ENCODE measurements at places on chromosomes 3 and 15. TPM values are rescaled to one million over a fixed set of nuclear protein-coding genes. Genes with fewer than 3 reads are reported as not detected.

GRCh38 chr15:35308802-35309201 lies 223.7 kb upstream of the NANOGP8 start:
- H3K27me3 ChIP-seq = no peaks in the 10 kb centered on the region
- H3K4me1 ChIP-seq = peaks cover 6% of the 10 kb centered on the region
- no peak overlapping the region for H3K4me3 ChIP-seq

DNA sequence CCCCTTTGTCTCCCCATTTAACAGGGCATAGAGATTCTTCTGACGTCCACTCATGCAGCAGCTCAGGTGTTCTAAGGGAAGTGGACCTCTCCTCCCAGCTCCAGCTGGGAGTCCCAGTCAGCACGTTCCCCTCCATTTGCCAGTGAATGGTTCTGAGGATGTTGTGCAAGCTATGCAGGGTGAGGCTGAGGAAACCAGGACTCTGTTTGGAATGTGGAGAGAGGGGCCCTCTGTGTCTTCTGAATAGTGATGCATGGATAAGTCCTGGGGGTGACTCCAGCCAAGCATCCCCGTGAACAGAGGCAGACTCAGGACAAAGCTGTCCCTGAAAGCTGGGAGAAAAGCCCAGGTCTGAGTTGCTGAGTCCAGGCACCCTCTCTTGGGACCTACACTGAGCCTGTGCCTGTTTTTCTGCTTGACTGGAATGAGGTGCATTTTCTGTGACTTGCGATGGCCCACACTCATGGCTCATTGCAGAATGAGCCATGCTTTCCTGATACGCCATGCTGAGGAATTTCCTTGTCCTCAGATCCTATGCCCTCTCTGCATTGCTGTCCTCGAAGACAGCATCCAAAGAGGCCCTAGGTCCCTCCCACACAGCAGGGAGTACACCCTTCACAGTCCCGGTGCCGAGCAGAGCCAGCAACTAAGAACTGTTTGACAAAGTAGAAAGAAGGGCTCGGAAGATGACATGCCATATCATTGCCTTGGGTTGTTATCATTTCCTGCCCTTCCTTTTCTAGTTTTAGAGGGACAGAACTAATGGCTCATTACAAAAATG lies 185.2 kb downstream of the ATP10A start:
- H3K27ac ChIP-seq = no peak overlapping the region
- no peak for DNase-seq
- no peaks in the 10 kb centered on the region for H3K27me3 ChIP-seq
- H3K36me3 ChIP-seq = no peaks in the 10 kb centered on the region
- no peak overlapping the region for H3K4me3 ChIP-seq
- no peaks in the 10 kb centered on the region for H3K4me1 ChIP-seq

DNA sequence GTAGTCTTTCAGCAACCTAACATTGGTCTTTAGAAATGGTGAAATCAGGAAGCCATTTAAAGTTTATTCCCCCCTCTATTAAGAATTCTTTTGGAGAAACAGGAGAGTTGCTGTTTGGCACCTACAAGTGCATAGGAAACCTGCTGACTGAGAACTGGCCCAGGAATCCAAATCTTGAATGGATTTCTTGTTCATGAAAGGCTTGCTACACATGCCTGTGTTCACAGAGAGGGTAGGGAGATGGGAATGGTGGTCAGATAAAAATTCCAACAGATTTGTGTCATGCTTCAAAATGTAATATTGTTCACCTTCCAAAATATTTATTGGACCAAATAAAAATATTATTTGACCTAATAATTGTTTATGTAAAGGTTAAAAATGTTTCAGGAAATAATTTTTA lies 24.2 kb upstream of the ZPLD1 start:
- H3K36me3 ChIP-seq = no peaks in the 10 kb centered on the region
- H3K4me1 ChIP-seq = no peaks in the 10 kb centered on the region
- DNase-seq = no peak
- H3K27me3 ChIP-seq = no peaks in the 10 kb centered on the region

Gene TMC3
- polyA plus RNA-seq = 6.2 TPM

Gene EFCC1
- 4.1 TPM for polyA plus RNA-seq

DNA sequence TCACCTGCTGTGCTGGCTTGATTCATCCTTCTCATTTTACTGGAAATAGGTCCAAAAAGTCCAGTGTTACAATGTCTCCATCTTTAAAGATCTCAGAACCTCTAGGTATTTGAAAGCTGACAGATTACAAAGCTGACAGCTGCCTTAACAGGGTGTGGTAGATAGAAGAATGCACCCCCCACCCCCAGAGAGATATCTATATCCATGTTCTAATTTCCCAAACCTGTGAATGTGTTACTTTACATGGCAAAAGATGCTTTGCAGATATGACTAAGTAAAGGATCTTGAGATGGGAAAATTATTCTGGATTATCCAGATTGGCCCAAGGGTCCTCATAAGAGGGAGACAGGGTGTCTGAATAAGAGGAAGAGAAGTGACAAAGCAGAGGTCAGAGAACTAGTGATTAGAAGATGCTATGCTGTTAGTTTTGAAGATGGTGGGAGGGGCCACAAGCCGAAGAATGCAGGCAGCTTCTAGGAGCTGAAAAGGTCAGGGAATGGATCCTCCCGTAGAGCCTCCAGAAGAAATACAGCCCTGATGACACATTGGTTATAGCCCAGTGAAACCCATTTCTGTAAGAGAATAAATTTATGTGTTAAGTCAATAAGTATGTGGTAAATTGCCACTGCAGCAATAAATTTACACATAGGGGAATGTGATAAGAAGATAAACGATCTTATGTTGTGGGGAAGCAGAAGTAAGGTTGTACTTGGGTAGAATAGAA lies 21.5 kb upstream of the FSTL1 start:
- no peak overlapping the region for H3K27ac ChIP-seq
- H3K27me3 ChIP-seq = no peaks in the 10 kb centered on the region
- DNase-seq = no peak

Gene C3orf22
- 0.63 TPM for polyA plus RNA-seq

GRCh38 chr3:143222981-143223380 lies 103.4 kb downstream of the CHST2 start:
- H3K4me3 ChIP-seq = no peak overlapping the region
- H3K36me3 ChIP-seq = no peaks in the 10 kb centered on the region
- H3K27ac ChIP-seq = no peak overlapping the region
- H3K27me3 ChIP-seq = no peaks in the 10 kb centered on the region
- H3K4me1 ChIP-seq = no peaks in the 10 kb centered on the region
- no peak for DNase-seq

Gene CHRD
- 3.7 TPM for polyA plus RNA-seq

DNA sequence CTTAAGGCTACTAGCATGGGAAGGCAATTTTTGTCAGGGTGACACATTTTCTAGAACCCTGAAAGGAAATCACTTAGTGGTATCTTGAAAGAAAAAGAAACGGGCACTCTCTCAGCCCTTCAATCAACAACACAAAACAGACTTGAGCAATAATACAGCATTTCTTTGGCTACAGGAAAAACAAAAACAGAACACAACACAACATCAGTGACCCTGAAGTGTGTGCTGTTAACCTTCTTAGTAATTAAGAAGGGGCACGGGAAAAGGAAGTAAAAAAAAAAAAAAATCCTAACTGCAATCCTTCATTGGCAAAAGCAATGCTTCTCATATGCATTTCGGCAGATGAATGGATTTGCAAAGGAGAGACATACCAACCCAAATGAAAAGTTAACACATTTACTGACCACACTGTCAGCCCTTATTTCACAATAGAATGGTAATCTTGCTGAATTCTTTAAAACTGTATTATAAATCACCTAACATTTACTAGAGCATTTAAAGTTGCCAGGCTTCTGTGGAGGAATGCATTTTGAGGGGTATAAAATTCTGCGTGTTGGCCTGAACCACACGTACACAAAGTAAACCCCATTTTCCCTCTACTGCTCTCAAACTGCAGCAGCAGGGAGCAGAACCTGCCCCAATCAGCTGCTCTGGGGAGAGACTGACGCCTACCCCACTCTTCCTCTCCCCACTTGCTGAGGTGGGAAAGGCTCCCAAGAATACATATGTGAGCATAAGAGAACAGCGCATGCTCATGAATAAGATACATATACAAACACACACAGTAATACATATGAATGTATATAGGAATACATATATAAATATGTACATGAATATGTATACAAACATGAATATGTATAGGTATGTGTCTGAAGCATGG lies 198.5 kb downstream of the FOXP1 start:
- H3K27ac ChIP-seq = no peak overlapping the region
- peaks cover 11% of the 10 kb centered on the region for H3K4me1 ChIP-seq

Gene CHST14
- polyA plus RNA-seq = 12.5 TPM

Gene LINGO1
- 25.0 TPM for polyA plus RNA-seq

Gene TMEM212
- polyA plus RNA-seq = not detected

Gene DCLK3
- polyA plus RNA-seq = 1.0 TPM

DNA sequence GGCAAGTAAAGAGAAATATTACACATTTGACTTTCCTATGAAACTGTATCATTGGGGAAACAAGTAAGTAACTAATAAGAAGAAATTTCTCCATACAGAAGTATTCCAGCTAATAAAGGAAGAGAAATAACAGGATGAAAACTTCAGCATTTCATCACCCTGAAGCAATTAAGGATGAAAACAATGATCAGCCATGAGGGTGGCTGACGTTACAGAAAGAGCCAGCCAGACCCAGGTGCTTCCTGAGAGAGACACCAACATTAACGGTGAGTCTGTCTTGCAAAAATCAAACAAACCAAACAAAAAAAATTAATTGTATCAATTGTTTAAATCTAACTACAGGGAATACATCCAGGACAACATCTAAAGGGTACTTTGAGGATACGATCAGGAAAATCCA lies 190.0 kb downstream of the ARRDC4 start:
- DNase-seq = no peak
- H3K27me3 ChIP-seq = peaks cover 3% of the 10 kb centered on the region
- H3K4me1 ChIP-seq = no peaks in the 10 kb centered on the region
- no peak overlapping the region for H3K4me3 ChIP-seq

Gene GPX1
- polyA plus RNA-seq = 218 TPM

DNA sequence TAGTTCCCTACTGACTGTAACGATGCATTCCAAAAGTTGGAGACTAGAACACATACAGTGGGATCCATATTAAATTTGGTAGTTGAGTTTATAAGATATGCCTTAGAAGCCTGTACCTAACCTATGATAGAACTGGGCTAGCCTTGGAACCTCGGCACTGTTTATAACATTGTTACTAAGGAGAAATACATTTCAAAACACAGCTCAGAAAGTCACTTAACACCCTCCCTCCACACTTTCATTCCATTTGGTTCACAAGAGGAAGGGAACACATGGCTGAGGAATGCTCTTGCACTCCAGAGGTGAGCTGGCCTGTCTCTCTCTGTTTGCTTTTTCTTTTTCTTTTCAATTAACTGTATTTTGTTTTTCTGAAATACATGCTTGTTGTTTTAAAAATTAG lies 48.7 kb upstream of the TSC22D2 start:
- no peaks in the 10 kb centered on the region for H3K27me3 ChIP-seq
- no peak overlapping the region for H3K4me3 ChIP-seq
- H3K27ac ChIP-seq = no peak overlapping the region
- H3K36me3 ChIP-seq = no peaks in the 10 kb centered on the region
- no peak for DNase-seq

GRCh38 chr3:186247821-186248814 lies 113.9 kb downstream of the DGKG start:
- no peaks in the 10 kb centered on the region for H3K4me1 ChIP-seq
- no peak overlapping the region for H3K27ac ChIP-seq
- no peaks in the 10 kb centered on the region for H3K36me3 ChIP-seq
- peaks cover 17% of the 10 kb centered on the region for H3K27me3 ChIP-seq

- H3K36me3 ChIP-seq = no peaks in the 10 kb centered on the region
- DNase-seq = no peak
- no peaks in the 10 kb centered on the region for H3K4me1 ChIP-seq
- H3K27ac ChIP-seq = no peak overlapping the region
Observed at GRCh38 chr3:62039586-62039985, 333.8 kb downstream of the FEZF2 start.
